ENCODE measurements at places on chromosomes 3 and 15.

- no peak for DNase-seq
Observed at GRCh38 chr3:191262650-191263049, 63.6 kb downstream of the OSTN start.

DNA sequence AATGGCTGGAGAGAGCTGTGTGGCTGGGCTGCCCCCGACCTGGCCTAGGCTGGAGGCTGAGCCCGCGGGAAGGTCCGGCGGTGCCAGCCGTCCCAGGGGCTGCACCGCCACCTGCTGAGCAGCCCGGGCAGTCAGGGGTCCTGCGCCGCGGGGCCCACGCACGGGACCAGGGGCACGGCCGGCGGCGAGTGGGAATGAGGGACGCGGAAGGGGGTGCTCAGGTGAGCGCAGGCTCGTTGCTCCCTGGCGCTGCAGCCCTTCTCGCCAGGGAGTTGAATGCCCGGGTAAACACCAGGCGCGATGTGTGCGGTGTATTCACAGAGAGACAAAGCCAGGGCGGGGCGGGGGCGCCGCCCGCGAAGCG is 666 bp upstream of the SEMA3F start:
- no peak for DNase-seq

DNA sequence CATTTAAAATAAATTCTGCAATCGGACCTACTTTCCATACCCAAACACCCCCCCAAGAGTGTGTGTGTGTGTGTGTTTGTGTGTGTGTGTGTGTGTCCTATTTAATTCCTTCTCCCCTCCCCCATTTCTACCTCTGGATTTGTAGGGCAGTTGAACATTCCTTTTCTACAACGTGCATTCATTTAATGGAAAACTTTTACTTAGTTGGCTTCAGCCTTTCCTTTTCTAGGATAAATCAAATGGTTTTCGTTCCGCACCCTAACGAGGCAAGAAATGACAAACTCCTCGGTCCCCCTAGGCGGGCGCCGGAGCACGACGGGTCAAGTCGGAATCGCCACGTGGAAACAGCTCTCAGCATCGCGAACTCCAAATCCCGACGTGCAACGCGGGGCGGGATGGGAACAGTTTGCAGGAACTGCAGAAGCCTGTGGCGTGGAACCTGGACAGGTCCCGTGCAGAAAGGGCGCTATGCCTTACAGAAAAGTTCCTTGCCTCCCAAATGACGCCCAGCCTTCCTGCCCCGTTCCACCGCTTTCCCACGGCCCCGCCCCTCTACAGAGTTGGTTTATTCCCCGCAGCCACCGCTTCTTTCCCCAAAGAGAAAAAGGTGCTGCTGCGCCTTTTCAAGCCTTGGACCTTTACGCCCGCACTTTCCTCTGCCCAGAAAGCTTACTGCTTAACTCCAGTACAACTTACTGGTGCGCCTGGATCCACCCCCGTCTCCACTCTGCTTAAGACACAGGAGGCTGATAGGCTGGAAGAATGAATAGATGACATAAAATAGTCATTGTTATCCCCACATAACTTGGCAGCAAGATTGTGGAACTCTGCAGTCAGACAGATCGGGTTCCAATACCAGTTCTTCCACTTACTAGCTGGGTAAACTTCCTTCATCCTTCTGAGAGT is 1.1 kb upstream of the EIF2B5 start:
- DNase-seq: peak; percentile 87

- DNase-seq: no peak
Observed at GRCh38 chr3:58324391-58325390, 8.0 kb upstream of the PXK start.

DNA sequence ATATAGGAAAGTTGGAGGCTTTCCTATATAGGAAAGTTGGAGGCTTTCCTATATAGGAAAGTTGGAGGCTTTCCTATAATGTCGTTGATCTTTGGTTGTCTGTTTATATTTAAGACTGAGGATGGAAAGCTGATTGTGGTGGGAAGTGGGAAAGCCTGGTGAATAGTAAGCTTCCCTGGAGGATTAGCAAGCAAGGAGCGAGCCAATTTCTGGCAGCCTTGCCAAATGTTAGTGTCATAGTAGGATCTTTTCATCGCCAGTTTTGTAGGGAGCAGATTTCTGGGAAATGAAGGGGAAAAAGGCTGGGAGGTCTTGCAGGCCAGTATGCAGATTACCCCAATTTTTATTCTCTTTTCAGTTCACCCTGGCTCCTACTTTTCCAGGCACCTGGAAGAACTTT is 39.9 kb upstream of the CCNL1 start:
- peak; percentile 40 for DNase-seq

DNA sequence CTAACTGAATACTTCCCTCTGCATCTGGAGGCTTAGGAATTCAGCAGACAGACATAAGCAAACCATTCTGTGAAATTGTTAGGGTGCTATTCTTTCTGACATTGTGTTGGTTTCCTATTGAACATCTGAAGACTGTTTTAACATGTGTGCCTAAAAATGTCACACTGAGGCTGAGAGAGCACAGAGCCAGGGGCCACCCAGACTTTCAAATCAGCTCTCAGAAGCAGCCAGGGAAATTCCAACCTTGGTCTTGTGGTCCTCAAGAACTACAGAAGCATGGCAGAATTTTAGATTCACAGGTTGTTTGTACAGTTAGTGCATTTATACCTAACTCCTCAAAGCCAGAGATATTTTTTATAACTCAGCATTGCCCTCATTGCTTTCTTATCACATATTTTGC is 929.2 kb upstream of the CFAP20DC start:
- no peak for DNase-seq

- peak; percentile 58 for DNase-seq
Observed at GRCh38 chr3:133578548-133579191, 5.2 kb downstream of the CDV3 start.

DNA sequence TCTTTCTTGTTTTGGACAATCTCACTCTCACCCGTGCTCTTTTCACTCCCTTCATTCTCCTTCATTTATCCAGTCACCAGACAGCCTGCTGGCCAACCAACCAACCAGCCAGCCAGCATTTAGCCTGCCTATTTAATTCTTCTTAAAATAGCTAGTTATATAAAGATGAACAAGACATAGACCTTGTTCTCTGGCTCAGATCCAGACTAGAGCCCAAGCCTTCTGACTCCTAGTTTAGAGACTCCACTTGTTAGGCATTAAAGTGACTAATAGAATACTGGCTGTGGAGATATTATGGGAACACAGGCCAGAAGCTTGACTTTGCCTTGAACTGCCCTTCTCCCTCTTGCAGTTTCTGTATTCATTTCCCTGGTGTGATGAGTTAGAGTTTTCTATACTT is 215.3 kb upstream of the THRB start:
- no peak for DNase-seq

- DNase-seq: no peak
Observed at GRCh38 chr3:156371701-156372100, 183.2 kb downstream of the SSR3 start.

- no peak for DNase-seq
Observed at GRCh38 chr3:73403444-73403843, 221.3 kb downstream of the PDZRN3 start.

DNA sequence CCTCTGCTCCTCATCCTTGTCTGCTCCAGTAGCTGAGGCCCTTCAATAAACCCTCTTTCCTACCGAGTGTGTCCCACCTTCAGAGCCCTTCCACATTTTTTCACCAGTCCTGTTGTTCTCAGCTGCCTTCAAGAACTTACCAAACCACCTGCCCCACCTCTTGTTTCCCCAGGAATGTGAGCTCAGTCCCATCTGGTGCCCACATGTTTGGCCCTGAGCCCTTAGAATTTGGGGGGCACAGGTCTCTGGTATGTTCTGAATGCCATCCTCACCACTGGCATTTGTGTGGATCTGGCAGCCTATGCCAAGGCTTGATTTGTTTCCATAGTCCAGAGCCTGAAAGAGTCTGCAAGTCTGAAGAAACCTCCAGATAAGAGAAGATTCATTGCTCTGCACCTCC is 315.2 kb upstream of the PPP2R3A start:
- DNase-seq: no peak

DNA sequence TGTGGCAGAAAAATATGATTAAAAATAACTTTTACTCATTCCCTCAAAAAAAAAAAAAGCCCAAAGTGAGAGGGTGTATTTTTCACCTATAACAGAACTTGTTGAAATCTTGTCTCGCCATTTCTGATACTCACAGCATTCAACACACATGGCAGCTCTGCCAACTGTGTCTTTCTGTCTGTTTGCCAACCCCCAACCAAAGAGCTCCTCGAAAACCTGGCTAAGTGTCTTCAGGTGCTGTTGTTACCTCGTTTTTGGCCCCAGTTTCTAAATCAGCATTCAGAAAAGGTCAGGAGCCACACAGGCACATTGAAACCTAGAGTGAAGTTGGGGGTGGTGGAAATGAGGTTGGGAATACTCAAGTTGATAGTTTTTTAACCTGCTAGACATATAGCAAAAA is 123.5 kb downstream of the TMEM108 start:
- no peak for DNase-seq

- DNase-seq: peak; percentile 55
Observed at GRCh38 chr3:40310705-40311104, 1.2 kb downstream of the EIF1B start.

DNA sequence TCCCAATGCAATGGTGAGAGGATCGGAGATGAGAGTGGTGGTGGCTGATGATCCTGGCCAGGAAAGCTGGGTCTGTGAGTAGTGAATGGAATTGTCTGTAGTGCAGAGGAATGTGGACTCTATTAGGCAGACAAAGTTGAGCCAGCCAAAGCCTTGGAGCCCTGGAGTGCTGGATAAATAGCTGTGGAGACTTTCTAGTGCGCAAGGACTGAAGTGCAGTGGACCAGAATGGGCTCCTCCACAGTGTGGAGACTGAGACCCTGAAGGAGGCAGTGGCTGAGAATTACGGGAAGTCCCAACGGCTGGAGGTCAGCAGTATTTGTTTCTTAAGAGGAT is 874 bp downstream of the ZNF662 start:
- DNase-seq: peak; percentile 4

GRCh38 chr3:188230962-188231361 is 77.0 kb downstream of the LPP start:
- DNase-seq: peak; percentile 55

DNA sequence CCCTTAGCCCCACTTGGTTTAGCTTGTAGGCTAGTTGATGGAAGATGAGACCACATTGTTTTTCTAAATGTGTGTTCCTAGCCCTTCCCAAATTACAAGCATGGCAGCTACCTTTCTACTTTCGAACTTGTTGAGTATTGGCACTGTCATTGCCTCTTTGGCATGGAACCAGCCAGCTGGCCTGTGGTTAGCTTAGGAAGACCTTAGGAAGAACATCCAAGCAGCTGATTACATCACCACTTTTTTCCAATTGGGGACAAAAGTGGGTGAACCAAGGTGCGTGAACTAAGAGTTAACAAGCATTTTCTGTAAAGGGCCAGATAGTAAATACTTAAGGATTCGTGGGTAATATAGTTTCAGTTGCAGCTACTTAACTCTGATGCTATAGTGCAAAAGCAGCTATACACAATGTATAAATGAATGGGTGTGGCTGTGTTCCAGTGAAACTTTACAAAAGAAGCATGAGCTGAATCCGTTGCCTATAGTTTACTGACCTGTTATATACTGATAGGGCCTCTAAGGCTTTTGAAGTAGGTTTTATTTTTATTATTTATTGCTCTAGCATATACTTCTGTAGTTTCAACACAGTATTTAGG is 8.5 kb downstream of the KLHL18 start:
- DNase-seq: no peak

DNA sequence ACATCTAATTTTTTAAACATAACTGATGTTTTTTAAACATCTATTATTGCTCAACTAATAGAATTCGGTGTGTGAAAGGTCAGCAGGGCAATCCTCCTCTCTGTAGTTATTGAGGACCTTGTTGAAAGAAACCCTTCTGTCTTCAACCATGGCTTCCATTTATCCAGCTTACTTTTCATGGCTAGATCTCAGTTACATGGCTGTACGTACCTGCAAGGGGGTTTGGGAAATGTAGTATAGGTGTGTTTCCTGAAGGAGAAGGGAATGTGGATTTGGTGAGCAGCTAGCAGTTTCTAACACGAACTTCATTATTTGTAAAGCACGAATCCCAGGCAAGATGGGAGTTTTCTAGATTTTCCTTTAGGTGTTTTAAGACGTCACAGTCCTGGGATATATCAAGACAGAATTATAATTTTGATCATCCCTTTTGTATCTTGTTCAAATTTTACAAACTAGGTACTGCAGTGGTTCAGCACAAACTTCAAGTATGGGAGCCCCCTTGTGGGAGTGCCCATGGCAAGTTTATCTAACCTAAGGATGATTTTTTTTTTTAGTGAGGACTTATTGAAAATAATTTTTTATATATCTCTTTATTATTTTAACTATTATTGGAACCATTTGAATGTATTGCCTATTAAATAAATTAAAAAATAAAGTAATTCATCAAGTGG is 41.6 kb downstream of the FBXL2 start:
- peak; percentile 18 for DNase-seq

DNA sequence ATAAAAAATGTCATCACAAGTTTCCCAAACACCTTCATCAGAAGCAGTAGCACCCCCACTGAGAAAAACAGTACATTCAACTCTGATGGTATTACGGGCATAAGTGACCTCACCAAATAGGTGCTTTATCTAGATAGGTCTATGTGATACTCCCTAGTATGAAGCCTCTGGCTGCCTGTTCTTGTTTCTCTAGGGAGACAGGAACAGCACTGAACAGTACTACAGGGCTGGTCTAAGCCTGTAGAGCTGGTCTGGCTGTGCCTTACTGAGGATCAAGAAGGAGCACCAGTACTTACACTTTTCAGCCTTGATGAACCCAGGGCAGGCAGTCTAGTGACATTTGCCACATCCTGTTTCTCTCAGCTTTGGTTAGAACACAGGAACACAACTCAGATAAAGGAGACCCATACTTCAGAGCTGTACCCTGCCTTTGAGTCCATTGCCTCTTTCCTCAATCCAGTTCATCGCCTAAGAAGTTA is 35.9 kb downstream of the OXNAD1 start:
- DNase-seq: no peak

DNA sequence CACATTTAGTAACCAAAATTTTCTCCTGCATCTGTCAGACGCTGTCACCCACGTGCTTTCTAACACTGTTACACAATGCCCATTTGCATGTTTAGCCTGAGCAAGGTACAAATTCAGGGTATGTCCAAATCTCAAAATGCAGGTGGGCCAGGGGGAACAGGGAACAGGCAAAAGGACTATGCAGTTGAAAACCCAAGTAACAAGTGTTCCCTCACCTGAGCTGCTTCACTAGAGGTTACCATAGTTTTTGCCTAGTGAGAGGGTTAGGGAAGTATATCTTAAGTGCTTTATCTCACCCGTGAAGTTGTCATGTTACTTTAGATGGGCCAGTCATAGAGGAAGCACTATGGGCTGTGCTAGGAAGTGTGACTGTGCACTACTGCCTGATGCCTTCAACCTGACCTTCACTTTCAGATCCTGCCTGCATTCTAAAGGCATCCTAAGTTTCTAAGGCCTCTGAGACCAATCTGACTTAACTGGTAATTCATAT is 6.0 kb upstream of the TMEM87A start:
- DNase-seq: no peak

- no peak for DNase-seq
Observed at GRCh38 chr3:69297501-69297900, 88.4 kb downstream of the FRMD4B start.

- DNase-seq: no peak
Observed at GRCh38 chr3:115085197-115085865, 61.8 kb downstream of the ZBTB20 start.
